ENCODE measurements at places on chromosomes 13 and 19.

GRCh38 chr19:55303477-55303876 is 19.7 kb downstream of the BRSK1 start:
- H3K4me1 ChIP-seq: peaks cover 7% of the 10 kb centered on the region
- H3K27me3 ChIP-seq: peaks cover 11% of the 10 kb centered on the region
- H3K36me3 ChIP-seq: peaks cover 4% of the 10 kb centered on the region
- H3K4me3 ChIP-seq: no peak overlapping the region
- DNase-seq: no peak

DNA sequence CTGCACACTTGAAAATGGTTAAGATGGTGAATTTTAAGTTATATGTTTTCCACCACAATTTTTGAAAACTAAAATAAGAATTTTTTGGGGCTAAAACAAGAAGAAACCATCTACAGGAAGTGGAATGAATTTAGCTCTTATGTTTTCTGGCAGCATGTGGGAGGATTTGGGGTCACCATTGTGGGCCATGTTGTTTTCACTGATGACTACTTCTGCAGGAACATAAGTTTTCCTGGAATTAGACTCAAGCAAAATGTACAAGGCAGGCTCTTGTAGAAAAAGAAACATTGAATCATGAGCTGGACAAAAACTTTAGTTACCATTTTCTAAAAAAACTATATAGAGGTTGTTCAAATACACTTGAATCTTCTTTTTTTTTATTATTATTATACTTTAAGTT is 125.3 kb upstream of the C1QTNF9B start:
- peaks cover 3% of the 10 kb centered on the region for H3K36me3 ChIP-seq
- peaks cover 1% of the 10 kb centered on the region for H3K4me1 ChIP-seq
- no peak overlapping the region for H3K27ac ChIP-seq

GRCh38 chr19:36460046-36460445 is 29.3 kb downstream of the ZNF566 start:
- no peaks in the 10 kb centered on the region for H3K27me3 ChIP-seq
- no peak for DNase-seq
- no peak overlapping the region for H3K4me3 ChIP-seq
- peaks cover 21% of the 10 kb centered on the region for H3K36me3 ChIP-seq
- no peaks in the 10 kb centered on the region for H3K4me1 ChIP-seq

- no peaks in the 10 kb centered on the region for H3K4me1 ChIP-seq
- H3K4me3 ChIP-seq: no peak overlapping the region
- peaks cover 1% of the 10 kb centered on the region for H3K27me3 ChIP-seq
- H3K36me3 ChIP-seq: no peaks in the 10 kb centered on the region
- DNase-seq: no peak
Measured at GRCh38 chr19:8373867-8374813, 10.2 kb downstream of the ANGPTL4 start.

GRCh38 chr19:45995715-45996385 is 583 bp downstream of the CCDC61 start:
- H3K4me1 ChIP-seq: peaks cover 20% of the 10 kb centered on the region
- peaks cover 6% of the 10 kb centered on the region for H3K27me3 ChIP-seq
- H3K4me3 ChIP-seq: no peak overlapping the region
- H3K27ac ChIP-seq: no peak overlapping the region

- peaks cover 16% of the 10 kb centered on the region for H3K4me1 ChIP-seq
- no peak overlapping the region for H3K27ac ChIP-seq
Measured at GRCh38 chr19:4759388-4760284, 31.9 kb upstream of the FEM1A start.

DNA sequence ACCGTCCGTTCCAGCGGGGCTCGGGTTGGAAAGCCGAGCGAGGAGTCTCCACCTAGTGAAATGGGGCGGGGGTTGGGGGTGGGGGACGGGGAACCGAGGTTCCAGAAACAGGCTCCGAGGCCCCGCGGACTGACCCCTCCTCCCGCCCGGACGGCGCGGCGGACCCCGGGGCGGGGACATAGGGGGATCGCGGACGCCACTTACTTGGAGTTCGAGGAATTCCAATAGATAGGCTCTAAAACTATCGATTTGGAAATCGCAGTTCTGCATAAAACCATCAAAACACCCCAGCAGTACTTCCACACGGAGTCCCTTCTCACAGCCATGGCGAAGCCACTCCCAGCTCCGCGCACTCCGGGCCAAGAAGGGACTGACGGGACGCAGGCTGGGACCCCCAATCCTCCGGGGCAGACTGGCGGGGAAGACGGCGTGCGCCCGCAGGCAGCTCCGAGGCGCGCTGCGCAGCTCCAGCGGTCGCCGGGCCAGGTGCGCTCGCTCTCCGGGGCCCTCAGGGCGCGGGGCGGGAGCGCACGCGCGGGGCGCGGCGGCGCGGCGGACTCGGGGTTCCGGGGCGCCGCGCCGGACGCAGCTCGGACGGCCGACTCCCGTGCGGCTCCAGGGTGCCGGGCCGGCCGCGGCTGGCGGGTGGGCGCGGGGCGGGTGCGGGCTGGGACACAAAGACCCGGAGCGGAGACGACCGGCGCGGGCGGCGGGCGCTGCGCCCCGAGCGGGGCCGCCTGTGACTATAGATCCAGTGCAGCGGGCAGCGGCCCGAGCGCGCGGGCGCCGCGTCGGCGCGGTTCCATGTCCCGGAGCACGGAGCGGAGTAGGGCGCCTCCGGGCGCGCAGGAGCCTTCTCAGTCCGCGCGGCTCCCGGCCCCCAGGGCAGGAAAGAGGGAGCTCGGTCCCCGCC is 567 bp downstream of the EFNB2 start:
- H3K27me3 ChIP-seq: peaks cover 7% of the 10 kb centered on the region
- peak overlapping the region; percentile 91 for H3K4me3 ChIP-seq
- DNase-seq: peak; percentile 54
- no peaks in the 10 kb centered on the region for H3K36me3 ChIP-seq

DNA sequence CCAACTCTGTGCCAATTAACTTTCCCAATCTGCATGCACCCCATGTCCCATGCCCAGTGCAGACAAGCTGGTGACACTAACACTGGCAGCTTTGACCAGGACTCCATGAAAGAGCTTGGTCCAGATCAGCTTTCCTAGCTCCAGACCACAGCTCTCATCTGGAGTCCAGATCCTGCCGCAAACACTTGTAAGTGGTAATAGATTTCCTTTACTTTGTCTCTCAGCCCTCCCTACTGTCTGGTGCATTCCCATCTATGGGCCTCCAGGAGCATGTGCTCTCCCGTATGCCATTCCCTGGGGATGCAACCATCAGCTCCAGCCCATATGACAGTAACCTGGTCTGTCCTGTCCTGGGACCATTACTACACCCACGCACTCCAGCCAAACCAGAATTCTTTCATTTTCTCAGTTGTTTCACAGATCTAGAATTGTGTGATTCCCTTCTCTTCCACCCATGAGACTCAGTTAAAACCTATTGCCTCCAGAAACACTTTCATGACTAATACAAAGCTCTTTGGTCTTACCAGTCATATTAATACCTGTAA is 4.9 kb upstream of the STARD13 start:
- H3K4me3 ChIP-seq: peak overlapping the region; percentile 66
- H3K27me3 ChIP-seq: peaks cover 7% of the 10 kb centered on the region
- peaks cover 39% of the 10 kb centered on the region for H3K4me1 ChIP-seq
- H3K27ac ChIP-seq: peak overlapping the region; percentile 93

DNA sequence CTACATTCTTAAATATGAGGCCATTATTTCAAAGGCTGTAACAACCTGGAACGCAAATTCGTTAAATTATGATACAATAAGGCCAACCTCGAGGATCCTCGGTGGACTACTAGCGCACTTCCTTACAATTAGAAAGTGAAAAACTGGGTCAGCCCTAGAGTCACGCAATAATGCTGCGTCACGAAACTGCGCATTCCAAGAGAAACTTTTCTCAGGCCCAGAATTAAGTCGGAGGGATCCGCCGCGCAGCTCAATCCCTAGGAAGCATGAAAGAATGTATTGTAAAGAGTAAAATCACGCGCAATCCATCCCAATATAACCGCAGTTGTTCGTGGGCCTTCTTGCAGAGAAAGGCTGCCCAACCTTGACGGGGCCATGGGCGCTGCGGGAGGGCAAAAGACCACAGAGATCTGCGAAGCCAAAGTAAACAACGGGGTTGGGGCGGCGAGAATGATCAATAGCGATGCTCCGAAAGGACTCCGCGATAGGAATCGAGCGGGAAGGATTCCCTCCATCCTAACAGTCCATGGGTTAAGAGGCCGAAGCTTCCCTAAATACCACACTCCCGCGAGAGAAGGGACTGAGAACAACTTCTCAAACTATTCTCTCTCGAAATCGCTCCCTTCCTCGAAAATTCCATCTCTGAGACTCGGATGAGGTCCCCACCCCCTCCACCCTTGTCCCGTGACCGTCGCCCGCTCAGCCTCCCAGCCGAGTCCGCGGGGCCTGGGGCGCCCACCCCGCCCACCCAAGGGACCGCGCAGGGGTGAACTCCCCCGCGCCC is 564 bp downstream of the SPART start:
- peak overlapping the region; percentile 10 for H3K27ac ChIP-seq
- H3K4me1 ChIP-seq: peaks cover 5% of the 10 kb centered on the region
- H3K36me3 ChIP-seq: no peaks in the 10 kb centered on the region

- peaks cover 14% of the 10 kb centered on the region for H3K4me1 ChIP-seq
- no peak overlapping the region for H3K27ac ChIP-seq
- H3K27me3 ChIP-seq: no peaks in the 10 kb centered on the region
- no peak overlapping the region for H3K4me3 ChIP-seq
- peaks cover 15% of the 10 kb centered on the region for H3K36me3 ChIP-seq
Measured at GRCh38 chr19:30437869-30438268, 65.7 kb downstream of the ZNF536 start.

- H3K27ac ChIP-seq: no peak overlapping the region
- H3K36me3 ChIP-seq: no peaks in the 10 kb centered on the region
- no peak overlapping the region for H3K4me3 ChIP-seq
- H3K4me1 ChIP-seq: no peaks in the 10 kb centered on the region
Measured at GRCh38 chr19:47890865-47891621, 4.9 kb upstream of the SULT2A1 start.

DNA sequence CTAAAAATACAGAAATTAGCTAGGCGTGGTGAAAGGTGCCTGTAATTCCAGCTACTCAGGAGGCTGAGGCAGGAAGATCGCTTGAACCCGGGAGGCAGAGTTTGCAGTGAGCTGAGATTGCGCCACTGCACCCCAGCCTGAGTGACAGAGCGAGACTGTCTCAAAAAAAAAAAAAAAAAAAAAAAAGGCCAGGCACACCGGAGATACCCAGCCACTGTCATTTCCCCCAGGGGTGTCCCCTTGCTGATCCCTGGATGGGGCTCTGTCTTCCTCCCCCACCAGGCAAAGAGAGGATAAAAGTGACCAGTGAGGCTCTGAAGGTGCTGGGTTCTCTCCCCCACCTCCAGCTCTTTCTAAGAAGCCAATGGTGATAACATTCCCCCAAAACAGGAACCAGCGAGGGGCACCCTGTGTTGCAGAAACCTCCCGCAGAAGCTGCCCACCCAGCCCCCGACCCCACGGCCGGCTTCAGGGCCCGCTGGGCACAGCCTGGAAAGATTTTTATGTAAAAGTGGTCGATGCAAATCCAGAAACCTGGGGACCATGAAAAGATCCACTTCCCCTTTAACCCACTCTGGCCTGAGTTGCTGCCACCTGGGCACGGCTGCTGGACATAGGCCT is 61.4 kb upstream of the KLF2 start:
- H3K4me3 ChIP-seq: no peak overlapping the region
- peaks cover 4% of the 10 kb centered on the region for H3K27me3 ChIP-seq
- H3K27ac ChIP-seq: no peak overlapping the region
- no peak for DNase-seq

GRCh38 chr13:45615501-45616101 is at the start of gene ERICH6B:
Gene ERICH6B (minus strand): TSS chr13:45615739. CDS start chr13:45597005, 18,734 bp downstream.
- H3K27ac ChIP-seq: peak within 1 kb of the TSS; percentile 78
- H3K4me3 ChIP-seq: peak within 1 kb of the TSS; percentile 82
- peaks cover 5% of the 10 kb centered on the region for H3K4me1 ChIP-seq
- DNase-seq: peak; percentile 76
- H3K27me3 ChIP-seq: peaks cover 5% of the 10 kb centered on the region

Measured in glutamatergic neuron (in vitro differentiated cells).